ENCODE measurements at places on chromosomes 5 and 9.
A peak's percentile ranks its signal among the peaks of the same experiment; 100 is the strongest.

DNA sequence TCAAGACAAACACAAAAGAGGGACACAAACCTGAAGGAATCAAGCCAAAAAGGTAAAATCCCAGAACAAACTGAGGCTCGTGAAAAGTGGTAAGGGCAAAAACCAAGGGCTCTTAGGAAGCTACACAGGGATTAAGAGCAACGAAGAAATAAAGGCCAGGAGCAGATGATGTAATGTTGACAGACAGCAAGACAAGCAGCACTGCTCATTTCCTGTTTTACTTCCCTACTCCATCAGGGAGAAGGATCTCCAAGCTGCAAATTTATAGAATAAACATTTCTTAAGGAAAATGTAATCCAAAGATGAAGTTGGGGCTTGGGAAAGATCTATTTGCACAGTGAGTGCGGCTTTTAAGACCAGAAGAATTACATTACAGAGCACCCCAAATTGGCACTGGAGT is 182.3 kb upstream of the MAP1B start:
- DNase-seq, result peak; percentile 59

DNA sequence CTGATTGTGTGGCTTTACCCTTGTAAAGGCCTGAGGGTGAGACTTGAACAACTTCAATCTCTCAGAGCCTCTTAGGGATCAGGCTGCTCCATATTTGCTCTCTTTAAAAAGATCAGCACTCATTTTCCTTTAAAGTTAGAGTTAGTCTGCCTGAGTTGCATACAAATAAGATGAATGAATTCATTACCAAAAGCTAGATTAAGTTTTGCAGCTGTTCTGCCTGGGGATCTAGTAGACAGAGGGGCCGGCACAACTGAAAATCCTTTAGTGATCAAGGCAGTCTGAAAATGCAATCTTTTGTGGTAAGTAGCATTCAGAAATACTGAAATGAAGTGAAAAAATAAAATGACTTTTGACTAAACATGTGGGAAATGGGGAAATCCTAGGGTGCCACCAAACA is 264.0 kb downstream of the MAN2A1 start:
- no peak for DNase-seq

DNA sequence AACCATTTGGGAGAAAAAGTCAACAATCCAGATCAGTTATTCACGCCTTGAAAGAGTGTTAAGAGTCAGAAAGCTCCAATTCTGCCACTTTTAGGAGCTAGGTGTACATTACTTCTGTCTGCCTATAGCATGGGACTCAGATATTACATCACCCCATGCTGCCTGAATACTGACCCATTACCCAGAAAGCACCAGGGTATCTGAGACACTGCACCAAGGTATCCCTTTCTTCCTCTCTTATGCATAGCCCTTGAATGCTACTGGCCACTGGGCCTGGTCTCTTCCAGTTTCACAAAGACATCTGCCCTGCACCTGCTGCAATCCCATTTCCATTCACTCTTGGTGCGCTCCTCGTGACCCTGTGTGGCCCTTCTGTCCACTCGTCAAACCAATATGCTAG is 2.6 kb downstream of the STRBP start:
- DNase-seq, result no peak

- DNase-seq, result peak; percentile 39
Measured at GRCh38 chr5:32339198-32339597, 26.5 kb upstream of the MTMR12 start.

GRCh38 chr5:152205804-152206203 is 199.3 kb downstream of the NMUR2 start:
- DNase-seq, result no peak

DNA sequence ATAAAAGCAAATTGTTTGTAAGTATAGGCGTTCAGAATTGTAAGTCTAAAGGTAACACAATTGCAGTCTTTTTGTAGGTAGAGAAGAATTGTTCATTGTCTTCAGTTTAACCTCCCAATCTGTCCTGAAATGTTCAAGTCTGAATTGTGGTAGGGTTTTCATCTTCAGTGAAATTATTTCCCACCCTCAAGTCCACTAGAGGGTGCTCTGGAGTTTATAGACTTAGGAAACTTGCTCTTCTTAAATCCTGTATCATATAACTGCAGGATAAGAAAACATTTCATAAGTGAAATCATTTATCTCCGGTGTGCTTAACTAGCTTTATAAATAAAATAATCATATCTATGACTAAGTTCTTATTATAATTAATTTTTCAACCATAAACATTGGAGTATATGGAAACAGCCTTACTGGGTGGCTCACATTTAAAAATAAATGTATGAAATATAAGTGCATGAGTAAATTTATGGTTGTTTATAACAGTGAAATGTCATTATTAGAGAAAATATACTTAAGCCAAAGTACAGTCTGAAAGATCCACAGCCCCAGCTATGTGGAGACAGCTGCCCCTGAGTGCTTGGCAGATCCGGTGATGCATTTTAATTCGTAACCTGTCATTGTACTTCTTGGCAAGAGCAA is 182.4 kb upstream of the OTULINL start:
- peak; percentile 70 for DNase-seq

- no peak for DNase-seq
Measured at GRCh38 chr5:141872496-141873356, 5.5 kb downstream of the PCDH1 start.

DNA sequence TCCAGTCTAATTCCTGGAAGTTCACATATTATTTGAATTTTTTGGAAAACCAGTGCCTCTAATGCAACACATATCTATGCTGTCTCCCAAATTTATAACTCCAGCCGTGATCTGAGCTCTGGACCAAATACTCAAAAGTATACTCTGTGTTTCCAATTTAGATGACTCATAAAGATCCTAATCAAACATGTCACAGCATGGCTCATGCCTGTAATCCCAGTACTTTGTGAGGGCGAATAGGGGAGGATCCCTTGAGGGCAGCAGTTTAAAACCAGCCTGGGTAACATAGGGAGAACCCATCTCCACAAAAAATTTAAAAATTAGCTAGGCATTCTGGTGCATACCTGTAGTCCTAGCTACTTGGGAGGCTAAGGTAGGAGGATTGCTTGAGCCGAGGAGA is 388.0 kb downstream of the CDH12 start:
- peak; percentile 1 for DNase-seq

DNA sequence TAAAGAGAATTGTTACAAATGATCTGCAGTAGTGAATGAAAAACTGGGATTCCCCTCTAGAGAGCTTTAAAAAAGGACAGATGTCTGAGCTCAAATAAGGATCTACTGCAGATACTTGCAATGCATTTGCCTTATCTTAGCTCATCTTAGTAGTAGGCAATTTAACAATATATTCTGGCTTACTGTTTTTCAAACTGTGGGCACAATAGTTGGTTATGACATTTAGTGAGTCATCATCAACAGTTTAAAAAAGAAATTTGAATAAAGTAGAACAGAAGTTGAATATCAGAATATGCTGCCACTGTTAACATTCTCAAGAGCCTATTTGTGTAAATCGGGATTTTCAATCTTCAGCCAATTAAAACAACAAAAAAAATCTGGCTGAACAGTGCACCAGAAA is 6.7 kb upstream of the CAST start:
- DNase-seq, result no peak

DNA sequence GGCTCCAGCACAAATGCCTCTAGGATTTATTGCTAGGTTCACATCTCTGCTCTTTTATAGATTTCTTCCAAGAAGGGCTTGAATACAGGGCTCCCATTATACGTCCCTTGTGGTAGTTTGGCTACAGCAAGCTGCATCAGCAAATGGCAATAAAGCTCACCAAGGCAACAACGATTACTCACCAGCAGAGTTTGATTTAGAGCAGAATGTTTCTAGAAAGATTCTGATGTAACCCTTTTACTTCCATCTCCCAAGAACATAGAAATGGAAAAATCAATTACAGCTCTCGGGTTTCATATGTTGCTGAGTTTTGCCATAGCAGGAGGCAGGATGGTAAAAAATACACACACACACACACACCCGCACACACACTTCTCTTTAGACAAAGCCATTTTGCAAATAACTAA is 124.2 kb upstream of the TNPO1 start:
- peak; percentile 63 for DNase-seq

GRCh38 chr5:122691931-122692330 is 82.9 kb upstream of the SNX2 start:
- DNase-seq, result no peak

DNA sequence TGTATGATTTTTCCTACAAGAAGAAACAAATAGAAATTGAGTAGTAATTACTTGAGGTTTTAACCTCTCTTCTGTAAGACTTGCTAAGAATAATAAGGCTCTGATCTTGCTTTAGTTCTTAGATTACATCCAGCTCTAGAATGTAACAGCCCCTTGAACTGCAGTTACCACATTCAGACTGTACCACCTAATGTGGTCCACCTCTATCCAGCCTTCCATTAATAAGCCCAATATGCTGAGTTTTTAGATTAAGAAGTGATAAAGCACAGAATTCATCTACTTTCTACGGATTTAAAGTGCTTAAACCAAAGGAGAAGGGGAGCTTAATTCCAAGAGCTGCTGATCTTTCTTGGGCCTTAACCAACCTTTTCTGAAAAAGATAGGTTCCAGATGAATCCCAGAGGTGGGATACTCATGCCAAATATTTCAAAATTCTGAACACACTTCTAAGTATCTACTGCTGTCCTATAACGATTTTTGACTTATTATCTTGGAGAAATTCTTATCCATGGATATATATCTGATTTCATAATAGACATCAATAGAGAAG is 131.5 kb downstream of the ZNF608 start:
- no peak for DNase-seq

GRCh38 chr9:109440797-109441287 is 57.3 kb downstream of the PTPN3 start:
- DNase-seq, result peak; percentile 79

- peak; percentile 37 for DNase-seq
Measured at GRCh38 chr5:181120306-181120705, 10.7 kb downstream of the OR2V1 start.

DNA sequence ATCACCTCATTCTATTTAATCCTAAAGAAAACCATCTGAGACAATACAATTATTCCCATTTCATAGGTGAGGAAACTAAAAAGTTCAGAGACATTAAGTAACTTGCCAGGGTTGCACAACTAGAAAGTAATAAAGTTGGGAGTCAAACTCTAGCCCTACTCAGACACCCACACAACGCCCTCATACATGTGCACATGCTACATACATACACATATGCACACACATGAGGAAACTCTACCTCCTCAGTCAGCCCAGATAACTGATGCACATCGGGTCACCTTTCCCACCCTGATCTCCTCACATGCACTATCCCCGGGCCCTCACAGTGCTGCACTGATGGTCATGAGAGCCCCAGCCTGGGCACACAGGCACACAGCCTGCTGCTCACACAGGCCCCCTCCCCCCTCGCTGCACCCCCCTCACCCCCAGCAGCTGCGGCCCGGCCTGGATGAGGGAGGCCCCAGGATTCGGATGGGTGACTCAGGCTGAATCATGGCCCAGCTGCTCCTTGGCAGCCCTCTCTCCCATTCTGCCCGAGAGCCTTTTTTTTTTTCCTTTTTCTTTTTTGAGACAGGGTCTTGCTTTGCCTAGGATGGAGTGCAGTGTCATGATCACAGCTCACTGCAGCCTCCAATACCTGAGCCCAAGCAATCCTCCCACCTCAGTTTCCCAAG is 5.0 kb upstream of the GPRIN1 start:
- peak; percentile 72 for DNase-seq

DNA sequence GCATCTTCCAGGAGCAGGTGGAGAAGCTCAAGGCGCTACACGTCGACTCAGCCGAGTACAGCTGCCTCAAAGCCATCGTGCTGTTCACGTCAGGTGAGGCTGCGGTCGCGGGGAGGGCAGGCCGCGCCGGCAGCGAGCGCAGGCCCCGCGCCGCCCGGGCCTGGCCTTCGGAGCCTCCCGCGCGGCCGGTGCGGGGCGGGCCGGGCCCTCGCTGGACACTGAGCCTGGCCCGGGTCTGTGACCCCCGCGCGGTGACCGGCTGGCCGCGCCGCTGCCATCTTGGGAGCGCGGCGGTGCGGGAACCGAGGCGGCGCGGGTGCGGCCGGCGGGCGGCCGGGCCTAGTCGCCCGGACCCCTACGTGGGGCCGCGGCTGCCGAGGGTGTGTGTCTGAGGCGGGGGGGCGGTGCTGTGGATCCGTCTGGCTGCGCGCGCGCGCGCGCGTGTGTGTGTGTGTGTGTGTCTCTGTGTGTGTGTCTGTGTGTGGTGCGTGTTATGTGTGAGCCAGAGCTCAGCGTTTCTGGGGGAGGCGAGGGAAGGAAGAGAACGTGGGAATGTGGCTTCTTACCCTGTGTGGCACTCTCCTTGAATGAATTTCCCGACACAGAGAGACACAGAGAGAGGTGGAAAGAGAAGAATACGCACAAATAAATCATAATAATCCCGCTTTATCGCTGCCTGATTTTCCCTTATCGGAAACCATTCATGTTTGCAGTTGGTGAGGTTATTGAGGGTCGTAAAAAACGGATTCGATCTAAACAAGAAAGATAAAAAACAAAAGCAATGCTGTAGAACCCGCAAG is 5.5 kb downstream of the NR2F1 start:
- DNase-seq, result no peak

DNA sequence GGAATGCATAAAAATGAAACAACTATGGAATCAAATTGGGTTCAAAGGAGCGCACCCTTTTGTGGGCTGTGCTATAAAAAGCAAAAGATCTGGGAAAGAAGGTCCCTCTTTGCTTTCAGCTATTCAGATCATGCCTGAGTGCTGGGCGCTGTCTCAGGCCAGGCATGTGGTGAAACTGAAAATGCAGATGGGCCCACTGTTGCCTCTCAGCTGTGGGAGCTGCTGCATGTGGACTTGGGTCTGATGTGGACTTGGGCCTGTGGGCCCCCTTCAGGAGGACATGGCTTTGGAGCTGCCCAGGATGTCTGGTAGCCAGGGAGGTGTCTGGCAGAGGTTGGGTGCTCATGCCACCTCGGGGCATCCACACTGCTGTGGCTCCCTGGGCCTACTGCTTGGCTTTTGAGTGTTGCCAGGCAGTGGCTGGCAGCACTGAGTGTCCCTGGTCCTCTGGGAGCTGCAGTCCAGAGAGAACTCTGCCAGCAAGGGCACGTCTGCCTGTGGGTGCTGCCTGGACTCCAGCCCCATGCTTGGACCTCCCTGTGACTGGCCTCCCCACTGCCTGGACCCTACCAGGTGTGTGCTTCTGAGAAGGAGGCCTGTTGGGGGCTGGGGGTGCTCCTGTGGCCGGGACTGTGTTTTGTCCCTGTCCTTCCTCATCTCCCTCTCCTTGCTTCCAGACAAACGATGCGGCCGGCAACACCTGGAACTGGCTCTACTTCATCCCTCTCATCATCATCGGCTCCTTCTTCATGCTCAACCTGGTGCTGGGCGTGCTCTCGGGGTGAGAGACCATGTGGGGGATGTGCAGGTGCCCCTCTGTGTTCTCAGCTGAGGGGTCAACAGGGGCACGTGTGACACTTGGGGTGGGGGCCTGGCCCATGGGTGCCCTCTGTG is 74.3 kb downstream of the CACNA1B start:
- DNase-seq, result no peak
